ENCODE measurements at places on chromosomes 16 and 17.
A peak's percentile ranks its signal among the peaks of the same experiment; 100 is the strongest.

GRCh38 chr17:77200711-77201110 lies 59.9 kb downstream of the SEC14L1 start:
- DNase-seq = no peak

GRCh38 chr17:40564883-40565768 lies at the start of gene CCR7:
TSS of gene CCR7 (minus strand) at chr17:40565472. CDS start at chr17:40565409, 63 bp downstream.
- peak; percentile 70 for DNase-seq

DNA sequence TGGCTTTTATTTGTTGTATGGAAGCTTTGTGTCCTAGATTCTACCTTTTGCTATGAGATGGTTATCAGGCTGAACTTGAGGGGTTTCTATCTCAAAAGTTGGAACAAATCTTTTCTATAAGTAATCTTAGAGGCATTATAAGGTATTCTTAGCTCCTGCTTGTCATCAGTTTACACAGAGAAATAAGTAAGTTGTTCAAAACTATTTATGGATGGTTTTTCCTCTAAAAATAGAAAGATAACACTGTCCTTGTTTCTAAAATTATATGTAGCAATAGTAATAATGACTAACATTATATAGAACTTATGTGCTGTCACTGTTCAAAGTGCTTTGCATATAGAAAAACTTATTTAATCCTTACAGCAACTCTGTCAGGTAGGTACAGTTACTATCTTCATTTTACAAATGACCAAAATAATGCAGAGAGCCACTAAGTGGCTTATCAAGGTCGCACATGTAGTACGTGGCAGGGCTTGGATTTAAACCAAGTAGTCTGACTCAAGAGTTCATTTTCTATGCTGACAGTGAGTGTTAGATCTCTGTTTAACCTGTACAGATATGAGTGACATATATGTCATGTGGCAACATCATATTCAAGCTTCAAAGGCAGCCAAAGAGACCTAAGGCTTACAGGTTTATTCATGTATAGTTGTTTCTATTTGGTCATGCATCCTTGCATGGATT lies 59.0 kb downstream of the PHKB start:
- no peak for DNase-seq

DNA sequence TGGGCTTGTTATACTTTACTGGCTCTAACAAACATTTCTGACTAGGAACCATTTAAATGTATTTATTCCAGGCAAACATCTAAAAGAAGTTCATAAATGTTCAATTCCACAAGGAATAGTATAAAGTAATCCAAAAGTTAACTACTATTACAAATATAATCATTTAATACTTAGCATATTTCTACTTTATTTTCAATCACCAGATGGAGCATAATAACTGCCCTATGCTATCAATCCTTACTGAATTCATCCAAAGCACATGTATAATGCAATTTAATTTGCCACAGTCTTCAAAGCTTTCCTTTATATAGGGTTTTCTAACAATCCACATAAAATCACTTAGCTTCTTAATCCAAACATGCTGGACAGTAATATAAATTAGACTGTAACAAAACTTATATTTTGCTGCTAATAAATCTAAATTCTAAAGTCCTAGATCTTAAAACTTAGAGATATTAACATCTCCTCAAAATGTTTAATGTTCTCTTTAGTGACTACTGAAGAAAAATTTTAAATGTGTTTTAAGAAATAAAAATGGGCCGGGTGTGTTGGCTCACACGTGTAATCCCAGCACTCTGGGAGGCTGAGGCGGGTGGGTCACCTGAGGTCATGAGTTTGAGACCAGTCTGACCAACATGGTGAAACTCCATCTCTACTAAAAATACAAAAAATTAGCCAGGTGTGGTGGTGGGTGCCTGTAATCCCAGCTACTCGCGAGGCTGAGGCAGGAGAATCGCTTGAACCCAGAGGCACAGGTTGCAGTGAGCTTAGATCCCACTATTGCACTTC lies 5.9 kb downstream of the MEIOB start:
- DNase-seq = no peak

GRCh38 chr16:86365513-86366273 lies 144.6 kb upstream of the FOXF1 start:
- DNase-seq = no peak

DNA sequence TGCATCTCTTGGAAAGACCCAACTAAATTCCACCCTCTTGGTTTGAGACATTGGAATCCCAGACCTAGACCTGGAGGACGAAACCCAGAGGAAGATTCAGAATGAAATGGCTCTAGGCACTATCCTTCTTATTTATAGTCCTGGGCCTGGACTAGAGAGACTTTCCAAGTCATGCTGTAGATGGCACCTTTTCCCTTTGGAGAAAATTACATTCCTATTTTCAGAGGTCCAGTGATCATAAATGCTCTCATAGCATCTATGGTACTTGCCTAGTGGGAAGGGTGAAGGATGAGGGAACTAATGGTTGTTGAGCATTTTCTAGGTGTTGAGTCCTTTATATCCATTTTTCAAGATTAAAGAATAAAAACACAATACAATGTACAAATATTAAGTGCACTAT lies 37.1 kb downstream of the SPACA3 start:
- no peak for DNase-seq

DNA sequence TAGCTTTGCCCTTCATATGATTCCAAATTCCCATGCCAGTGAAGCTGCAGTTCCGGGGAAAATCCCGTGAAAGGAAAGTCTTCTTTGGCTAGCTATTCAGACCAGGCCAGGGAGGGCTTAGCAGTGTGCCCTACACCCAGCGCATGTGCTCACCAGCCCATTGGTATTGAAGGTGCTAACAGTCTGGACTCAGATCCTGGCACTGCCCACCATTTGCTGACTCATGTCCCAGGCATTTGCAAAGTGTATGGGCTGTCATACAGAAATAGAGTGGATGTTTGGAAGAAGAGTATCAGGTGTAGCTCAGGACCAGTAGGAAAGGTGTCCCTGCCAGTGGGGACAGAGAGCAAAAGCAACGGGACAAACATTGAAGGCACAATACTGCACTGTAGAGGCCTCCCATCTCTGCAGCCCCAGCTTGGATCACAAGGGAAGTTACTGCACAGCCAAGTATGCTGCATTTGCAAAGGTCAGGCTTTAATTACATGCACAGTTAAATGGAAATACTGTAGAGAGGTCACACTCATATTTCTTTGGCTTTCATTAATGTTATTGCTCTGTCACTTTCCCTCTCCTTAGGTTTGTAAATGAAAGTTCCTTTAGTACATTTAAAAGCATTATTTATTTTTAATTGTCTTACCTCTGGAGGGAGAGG lies 220.0 kb downstream of the IRX3 start:
- no peak for DNase-seq

GRCh38 chr17:31486351-31487062 lies 95.0 kb downstream of the RAB11FIP4 start:
- DNase-seq = no peak

- DNase-seq = no peak
These were observed 2.5 kb downstream of the RFNG start for GRCh38 chr17:82049106-82049505.

DNA sequence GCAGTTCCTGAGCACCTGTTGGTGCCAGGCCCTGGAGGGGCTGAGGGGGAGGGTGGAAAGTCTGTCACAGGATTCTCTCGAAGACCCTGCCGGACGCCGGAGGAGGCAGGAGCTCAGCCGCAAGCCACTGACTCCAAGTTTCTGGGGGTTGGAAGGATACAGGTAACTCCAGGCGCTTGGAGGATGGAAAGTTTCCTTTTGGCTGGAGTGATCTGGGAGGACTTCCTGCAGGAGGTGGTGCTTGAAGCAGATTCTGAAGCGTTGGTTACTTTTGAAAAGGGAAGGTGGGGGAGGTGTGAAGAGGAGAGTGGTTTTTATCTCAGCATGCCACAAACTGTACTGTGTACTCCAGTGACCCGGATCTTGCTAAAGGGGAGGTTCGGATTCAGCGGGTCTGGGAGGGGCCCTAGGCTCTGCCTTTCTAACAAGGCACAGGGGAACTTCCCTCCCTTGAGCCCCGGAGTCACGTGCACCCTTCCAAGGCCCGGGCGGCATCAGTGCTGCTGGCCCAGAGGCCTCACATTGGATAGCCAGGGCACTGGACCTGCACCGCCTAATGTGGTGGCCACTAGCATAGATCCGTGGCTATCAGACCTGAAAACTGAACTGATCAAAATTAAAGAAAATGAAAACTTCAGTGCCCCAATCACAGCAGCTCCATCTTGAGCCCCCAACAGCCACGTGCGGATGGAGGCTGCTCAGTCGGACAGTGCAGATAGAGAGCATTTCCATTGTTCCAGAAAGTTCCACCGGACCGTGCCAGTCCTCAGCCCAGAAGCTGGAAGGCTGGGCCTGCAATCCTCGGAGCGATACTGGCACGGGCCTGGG lies 42.2 kb upstream of the GSE1 start:
- DNase-seq = no peak

DNA sequence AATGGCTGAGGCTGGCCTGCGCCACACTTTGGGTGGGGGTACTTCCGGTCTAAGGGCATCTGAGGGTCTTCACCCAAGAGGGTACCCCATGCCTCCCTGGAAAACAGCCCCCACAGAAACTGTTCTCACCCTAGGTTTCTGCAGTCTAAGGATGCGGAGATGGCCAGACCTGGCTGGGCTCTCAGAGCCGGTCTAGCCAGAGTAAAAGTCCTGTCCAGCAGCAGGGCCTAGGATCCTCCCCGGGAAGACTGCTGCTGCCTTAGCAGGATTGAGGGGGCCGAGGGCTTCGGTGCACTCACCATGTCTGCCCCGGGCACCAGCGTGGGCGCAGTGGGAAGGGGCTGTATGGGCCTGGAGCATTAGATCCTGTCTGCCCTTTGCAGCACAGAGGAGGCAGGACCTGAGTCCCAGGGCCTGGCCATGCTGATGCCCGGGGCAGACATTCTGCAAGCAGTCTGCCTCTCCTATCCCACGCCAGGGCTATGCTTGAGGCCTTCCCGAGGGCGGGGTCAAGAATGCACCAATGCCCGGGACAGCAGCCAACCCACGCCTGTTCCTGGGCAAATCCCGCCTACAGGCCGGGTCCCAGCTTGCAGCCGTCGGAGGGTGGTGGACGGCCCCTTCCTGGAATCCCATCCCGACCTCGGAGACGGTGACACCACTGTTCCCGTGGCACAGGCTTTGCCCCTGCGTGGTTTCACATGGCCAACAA lies 54.7 kb downstream of the CBFA2T3 start:
- no peak for DNase-seq

GRCh38 chr16:68247932-68248331 lies 2.8 kb downstream of the PLA2G15 start:
- no peak for DNase-seq

GRCh38 chr17:14050616-14051015 lies 18.7 kb upstream of the COX10 start:
- no peak for DNase-seq

DNA sequence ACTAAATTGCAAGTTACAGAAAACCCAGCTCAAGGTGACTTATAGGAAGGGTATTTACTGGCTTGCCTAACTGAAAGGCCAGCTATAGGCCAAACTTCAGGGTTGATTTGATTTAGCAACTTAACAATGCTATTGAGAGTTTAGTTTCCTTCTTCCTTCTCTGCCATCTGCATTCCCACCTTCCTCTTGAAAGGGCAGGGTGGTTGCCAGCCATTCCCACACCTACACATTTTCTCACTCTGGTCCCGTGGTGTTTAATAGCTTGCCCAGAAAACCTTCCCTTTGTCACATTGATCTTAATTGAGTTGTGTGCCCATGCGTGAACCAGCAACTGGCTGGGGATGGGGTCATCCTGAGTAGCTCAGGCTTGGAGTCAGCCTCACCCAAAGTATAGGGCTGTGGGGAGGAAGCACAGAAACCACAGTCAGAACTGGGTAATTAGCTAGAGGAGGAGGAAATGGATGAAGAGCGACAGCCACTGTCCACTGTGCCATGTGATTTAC lies 194.7 kb downstream of the SPECC1 start:
- no peak for DNase-seq

Measured in activated CD8-positive, alpha-beta memory T cell treated with anti-CD3 and anti-CD28 coated beads for 48 hours (primary cell).